ENCODE measurements at places on chromosomes 13 and 19.

DNA sequence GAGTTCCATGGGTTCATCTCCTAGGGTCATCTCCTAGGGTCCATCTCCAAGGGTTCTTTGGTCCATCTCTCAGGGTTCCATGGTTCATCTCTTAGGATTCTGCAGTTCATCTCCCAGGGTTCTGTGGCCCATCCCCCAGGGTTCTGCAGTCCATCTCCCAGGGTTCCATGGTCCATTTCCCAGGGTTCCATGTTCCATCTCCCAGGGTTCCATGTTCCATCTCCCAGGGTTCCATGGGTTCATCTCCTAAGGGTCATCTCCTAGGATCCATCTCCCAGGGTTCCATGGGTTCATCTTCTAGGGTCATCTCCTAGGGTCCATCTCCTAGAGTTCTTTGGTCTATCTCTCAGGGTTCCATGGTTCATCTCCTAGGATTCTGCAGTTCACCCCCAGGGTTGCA, 4.9 kb downstream of the TMEM59L start:
- DNase-seq = no peak

DNA sequence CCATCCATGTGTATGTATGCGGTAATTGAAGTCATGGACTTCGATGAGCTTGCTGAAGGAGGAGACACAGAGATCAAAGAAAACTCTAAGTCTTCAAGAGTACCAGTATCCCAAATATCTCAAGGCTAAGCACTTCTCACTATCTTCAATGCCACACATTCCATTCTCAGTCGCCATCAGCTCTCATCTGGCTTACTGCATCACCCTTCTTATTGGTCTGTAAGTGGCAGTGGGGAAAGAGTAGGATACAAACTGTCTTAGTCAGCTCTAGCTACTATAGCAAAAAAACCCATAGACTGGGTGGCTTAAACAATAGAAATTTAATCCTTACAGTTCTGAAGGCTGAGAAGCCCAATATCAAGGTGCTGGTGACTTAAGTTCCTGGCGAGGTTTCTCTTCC, 218.7 kb downstream of the POSTN start:
- no peak for DNase-seq

DNA sequence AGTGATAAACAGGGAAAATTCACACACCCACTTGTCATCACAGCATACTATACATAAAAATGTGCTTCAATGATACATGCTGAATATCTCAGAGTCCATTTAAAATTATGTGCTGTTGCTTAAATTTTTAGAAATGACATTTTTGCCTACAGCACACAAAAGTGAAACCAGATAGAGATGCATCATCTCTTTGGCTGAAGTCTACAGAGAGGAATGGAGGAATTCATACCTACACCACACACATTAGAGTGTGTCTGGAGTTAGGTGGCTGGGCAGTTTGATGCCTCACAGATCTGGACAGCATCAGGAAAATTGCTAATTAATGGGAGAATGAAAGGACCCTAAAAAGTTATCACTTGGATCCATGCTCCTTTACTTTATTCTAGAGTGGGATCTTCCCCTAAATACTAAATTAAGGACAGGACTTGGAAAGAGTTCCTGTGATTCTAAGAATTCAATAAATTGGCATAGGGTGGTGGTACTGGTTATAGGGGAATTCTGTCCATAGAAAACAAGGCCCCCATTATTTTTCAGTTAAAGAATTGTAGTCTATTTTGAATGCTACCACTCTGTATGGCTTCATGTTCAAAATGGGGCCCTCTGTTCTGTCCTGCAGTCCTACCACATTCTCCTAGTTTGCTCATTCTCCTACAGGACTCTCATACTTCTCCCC, 41.3 kb downstream of the RCBTB2 start:
- DNase-seq = no peak

DNA sequence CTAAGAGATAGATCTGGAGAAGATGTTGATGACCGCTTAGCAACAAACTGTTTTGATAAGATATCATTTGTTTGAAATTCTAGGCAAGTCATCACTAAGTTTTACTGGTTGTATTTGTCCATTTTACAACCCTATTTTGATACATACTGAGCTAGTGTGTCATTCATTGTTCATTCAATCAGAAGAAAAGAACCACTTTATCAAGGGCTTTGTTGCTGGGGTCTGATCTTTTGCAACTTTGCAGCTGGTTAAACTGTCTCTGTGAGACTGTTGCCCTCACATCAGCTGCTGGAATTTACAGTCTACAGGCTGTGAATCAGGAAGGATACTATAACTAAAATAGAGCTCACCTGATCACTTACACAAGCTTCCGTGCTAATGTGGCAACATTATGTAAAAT, 290.5 kb downstream of the RFC3 start:
- no peak for DNase-seq

DNA sequence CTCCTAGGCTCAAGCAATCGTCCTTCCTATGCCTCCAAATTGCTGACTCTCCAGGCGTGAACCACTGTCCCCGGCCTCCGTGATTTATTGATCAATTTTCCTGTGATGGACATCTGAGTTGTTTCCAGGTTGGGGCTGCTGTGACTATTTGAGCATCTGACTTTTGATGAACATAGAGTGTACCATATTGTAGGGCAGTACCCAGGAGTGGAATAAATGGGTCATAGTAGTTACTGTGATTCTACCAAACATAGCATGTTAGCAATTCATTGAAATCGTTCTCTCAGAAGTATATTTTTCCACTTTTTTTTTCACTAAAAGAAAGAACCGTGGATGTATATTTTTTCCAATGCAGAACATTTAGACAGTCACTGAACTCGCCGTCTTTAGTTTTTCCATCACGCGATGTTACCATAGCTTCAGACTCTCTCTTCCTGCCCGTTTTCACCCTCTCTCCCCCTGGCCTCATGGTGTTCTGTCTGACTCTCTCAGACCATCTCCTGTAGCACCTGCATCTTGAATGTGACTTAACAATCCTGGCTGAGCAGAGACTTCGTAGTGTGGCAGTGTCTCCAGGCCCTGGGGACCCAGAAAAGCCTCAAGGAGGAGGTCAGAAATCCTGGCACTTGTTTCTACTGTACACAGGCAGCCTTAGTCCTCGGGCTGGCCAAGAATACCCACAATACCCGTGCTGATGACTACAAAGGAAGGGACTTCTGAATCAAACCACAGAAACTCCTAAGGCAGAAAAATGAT, 3.2 kb upstream of the RASGRP4 start:
- DNase-seq = no peak

DNA sequence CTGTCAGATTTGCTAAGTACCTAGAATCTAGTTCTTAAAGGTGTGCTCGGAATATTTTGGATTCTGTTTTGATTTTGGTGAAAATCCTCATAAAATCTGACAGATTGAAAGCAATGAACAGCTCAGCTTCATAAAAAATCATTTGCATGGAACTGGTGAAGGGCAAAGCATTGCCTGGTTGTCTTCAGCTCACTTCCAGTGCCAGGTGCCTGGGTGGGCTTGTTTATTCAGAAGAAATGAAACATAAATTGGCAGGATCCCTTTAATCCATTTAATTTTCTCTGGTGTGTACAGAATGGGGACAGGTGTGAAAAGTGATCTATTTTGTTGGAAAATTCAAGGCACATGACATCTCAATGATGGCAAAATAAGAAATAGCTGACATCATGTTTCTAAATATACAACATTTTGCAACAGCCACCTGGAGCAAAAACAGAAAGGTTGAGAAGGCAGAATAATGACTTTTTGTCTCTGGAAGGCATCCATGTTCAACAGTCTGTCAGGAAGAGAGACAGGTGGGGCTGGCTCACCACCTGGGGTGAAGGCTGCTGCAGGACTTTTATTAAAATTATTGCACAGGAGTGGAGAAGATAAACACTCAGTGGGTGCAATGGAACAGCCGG, 52.2 kb downstream of the RFC3 start:
- no peak for DNase-seq

DNA sequence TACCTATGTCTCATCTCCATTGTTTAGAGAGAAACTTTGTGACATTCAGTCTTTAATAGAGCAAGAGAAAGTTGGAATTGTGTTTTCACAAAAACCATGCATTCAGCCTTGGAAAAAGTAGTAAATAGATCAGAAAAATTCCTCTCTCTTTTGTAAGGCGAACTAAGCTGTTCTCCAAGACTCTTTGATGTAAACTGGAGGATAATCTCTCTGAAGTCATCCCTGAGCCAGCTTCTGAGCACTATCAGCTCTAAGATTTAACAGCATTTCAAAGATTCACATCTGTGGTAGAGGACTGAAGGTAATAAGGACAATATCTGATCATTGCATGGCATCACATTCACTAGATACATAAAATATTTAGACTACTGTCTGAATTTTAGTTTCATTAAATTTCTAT, 904.6 kb upstream of the ATXN8OS start:
- DNase-seq = no peak

DNA sequence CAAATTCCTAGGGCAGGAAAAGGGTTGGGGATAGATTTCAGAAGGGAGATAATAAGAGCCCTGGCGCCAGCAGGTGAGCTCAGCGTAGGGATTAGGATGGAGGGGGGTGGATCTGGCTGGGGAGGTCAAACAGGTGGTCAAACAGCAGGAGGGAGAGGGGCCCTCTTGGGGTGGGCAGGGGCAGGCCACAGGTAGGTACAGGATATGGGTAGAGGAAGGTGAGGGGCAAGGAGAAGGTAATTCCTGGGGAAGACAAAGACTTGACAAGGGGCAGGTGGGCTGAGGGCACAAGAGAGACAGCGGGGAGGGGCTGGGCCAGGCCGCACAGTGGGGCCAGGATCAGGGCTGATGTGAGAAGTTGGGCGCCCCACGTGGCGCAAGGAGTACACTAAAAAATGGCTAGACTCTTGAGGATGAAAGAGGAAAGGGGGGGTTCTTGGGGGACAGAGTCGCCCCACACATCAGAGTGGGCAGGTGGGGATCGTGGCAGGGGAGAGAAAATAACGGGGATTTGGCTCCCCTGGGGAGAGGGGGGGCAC, 713 bp downstream of the KRI1 start:
- no peak for DNase-seq

GRCh38 chr13:31110617-31111016, 51.1 kb downstream of the HSPH1 start:
- no peak for DNase-seq

DNA sequence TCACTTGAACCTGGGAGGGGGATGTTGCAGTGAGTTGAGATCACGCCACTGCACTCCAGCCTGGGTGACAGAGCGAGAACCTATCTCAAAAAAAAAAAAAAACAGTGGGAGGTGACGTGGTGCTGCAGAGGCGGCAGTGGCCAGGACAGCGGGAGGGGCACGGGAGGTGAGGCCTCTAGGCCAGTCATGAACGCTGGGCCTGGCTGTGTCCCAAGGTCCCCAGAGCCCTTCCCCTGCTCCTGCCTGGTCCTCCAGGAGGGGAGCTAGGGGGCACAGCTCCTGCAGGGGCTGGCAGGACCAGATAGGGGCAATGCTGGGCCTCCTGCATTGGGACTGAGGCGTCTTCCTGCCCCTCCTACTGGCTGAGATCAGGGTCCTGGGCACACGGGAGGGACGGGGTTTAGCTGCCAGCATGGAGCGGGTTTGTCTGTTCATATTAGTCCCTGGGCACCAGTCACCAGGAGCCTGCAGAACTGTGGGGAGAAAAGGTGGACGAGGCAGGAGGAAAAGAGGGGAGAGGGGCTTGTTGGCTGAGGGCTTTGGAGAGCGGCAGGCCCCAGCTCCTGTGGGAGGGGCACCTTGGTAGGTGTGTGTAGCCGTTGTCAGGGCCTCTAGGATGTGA, 4.5 kb downstream of the MAP2K7 start:
- DNase-seq = no peak

DNA sequence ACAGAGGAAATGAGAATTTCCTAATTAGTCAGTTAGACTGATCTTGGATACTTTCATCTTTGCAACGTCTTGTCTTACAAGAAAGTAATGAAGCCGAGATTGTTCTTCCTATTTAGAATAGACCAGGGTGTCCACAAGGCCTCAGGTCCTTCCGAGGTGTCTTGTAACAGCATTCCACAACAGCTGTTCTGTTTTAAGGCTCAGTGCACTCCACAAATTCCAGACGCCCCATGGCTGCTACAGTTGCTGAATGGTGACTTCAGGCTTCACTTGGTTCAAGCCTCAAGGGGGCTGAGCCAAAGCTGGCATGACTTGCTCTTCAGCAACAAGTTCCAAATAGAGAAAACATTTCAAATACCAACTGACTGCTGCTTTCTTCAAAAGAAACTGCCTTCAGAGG, 143.4 kb downstream of the SHISA2 start:
- peak; percentile 65 for DNase-seq

DNA sequence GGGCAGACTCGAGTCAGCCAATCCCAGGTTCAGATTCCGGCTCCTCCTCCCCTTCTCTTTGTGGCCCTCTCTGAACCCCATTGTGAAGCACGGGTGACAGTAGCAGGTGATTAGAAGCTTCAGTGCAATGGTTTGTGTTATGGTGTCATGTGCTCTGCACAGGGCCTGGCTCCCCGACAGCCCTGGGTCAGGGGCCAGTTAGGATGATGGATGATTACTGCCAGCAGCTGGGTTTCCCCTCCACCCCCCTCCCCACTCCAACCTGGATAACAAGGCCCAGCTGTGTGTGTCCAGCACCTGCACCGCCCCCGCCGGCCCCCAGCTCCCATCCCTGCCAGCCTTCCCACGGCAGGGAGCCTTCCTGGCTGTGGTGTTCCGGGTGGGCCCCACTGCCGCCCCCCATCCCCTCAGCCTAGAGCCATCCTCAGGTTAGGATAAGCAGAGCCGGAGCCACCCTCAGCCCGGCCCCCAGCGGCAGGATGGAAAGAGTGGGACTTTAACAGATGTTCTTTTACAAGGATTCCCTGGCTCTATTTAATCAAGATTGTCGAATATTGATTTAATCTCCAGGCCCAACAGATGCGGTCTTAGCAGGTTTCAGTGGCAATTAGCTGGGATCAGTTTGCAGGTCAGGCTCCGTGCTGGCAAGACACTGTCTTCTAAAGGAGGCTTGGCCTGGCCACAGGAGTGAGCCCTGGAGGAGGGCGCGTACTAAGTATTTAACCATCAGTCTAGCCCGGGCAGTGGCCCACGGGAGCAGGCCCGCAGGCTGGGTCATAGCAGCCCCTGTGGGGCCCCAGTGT, 156.2 kb downstream of the SIPA1L3 start:
- no peak for DNase-seq

- no peak for DNase-seq
Observed at GRCh38 chr19:14565765-14566711, 5.8 kb downstream of the NDUFB7 start.

GRCh38 chr13:98879957-98880356, 97.9 kb downstream of the DOCK9 start:
- DNase-seq = no peak

GRCh38 chr19:9796113-9796773, 22.6 kb downstream of the FBXL12 start:
- peak; percentile 87 for DNase-seq

GRCh38 chr13:105144936-105145335, 1390.5 kb downstream of the EFNB2 start:
- DNase-seq = no peak

DNA sequence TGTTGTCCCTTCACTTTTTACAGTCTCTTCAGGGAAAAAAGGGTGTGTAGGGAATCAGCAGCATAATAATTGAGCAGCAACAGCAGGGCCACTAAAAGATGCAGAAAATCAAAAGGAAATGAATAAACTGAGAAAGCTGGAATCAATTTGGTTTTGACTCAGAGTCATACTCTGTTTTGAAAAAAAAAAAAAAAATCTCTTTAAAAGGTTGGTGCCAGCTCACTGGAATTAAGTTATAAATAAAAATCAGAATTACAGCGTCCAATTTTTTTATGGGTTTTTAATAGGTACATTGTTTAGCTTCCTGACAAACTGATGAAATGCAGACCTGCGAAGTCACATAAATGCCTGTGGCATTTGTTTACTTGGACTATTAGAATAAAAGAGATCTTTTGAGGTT, 231.9 kb downstream of the COG6 start:
- DNase-seq = no peak

Data from kidney glomerular epithelial cell (primary cell).